MG63 (cell line): ENCODE measurements at places on chromosomes 12 and 14. TPM values are rescaled to one million over a fixed set of nuclear protein-coding genes. Genes with fewer than 3 reads are reported as not detected.

Gene CCDC177
- not detected in 2 replicates for total RNA-seq

GRCh38 chr12:94012590-94012989 lies 135.8 kb upstream of the PLXNC1 start:
- no peak for DNase-seq

- no peak for DNase-seq
These were observed 107.7 kb upstream of the SLC38A2 start for GRCh38 chr12:46480316-46480715.

DNA sequence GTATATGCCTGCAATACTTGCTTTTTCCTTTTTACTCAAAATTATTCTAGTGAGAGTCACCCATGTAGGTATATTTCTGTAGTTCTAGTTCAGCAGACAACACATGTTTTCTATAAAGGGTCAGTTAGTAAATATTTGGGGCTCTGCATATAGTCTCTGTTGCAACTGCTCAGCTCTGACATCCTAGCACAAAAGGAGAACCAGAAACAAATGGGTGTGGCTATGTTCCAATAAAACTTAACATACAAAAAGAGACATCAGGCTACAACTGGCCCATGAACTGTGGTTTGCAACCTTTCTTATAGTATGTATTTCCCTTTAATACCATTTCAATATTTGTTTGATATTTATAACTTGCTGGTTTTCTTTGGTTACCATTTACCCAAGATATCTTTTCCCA lies 11.9 kb downstream of the NT5DC3 start:
- DNase-seq: no peak

DNA sequence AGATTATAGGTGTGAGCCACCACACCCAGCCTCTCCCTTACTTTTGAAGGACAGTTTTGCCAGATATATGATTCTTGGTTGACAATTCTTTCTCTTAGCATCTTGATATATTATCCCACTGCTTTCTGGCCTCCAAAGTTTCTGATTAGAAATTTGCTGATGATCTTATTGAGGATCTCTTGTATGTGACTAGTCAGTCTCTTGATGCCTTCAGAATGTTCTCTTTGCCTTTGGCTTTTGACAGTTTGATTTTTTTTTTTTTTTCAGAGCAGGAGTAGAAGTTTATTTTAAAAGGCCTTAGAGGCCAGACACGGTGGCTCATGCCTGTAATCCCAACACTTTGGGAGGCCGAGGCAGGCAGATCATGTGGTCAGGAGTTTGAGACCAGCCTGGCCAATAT lies 32.6 kb downstream of the IFT81 start:
- no peak for DNase-seq

- no peak for DNase-seq
These were observed 12.2 kb upstream of the TUBA1A start for GRCh38 chr12:49200919-49201594.
